ENCODE measurements at places on chromosomes 2 and 18.
A peak's percentile ranks its signal among the peaks of the same experiment; 100 is the strongest.

- no peak for DNase-seq
Observed at GRCh38 chr2:137928547-137929518, 35.4 kb upstream of the HNMT start.

- no peak for DNase-seq
Observed at GRCh38 chr18:49839012-49839411, 25.7 kb upstream of the ACAA2 start.

DNA sequence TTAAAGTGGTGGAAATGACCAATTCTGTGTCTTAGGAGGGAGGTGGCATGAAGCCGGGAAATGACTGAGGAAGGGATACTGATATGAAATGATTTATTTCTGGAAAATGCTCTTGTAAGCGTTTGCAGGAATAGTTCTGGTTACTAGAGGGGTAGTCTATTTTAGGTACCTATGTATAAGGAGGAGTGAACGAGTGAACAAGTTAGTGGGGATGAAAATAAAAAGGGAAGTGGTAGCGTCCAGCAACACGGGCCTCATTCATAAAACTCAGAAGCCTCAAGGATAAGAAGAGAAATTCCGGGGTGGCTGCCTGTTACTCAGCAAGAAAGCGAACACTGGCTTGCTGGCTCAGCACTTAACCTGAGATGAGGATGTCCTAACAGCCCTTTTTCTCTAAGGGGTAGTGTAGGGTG, 303.3 kb downstream of the NCKAP5 start:
- DNase-seq: no peak

DNA sequence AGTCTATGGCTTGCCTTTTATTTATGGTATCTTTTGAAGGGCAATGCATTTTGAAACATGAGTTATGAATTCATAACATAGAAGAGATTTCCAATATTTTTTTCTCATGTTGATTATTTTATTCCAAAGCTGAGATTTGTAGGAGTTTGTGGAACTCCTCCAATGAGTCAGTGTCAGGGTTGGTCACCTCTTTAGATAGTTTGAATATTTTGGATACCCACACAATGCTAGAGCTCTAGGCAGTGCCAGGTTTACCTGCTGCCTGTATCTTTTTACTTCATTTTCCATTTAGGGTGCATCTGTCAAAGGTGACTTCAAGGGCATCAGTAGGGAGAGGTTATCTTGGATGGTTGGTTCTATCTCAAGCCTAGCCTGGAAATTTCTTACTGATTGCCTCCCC, 152.7 kb downstream of the CERS6 start:
- no peak for DNase-seq

DNA sequence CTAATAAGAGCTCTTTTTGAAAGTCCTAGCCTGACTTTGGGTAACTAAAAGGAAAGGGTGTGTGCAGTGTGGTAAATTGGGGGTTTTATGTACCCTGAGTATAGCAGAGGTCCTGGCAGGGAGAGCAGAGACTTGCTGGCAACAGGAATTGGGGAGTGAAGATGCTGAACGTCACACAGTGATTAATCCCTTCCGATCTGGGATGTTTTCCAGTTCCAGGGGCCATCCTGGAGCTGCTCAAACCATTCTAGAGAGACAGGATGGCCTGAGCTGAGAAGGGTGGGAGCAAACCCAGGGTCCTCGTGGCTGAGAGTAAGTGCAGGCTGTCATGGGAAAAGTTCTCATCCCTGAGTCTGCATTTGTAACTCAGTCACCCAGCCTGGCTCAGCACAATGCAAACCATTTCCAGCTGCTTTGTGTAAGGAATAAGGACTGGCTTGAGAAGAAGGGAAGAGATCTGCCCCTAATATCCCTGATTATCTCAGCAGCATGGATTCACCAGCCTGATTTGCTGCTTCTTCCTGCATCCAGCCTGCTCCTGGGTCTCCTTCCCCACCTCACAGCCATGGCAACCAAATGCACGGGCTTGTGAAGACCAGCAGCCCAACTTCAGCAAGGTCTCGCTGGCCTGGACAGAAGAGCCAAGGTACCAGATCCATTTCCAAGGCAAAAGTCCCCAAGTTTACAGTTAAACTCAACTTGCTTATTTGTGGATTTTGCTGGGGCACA, 47.1 kb upstream of the CELF4 start:
- no peak for DNase-seq

GRCh38 chr18:79819968-79820351, 22.2 kb downstream of the KCNG2 start:
- no peak for DNase-seq

- DNase-seq: no peak
Observed at GRCh38 chr2:45137966-45138695, 128.9 kb upstream of the SIX2 start.

GRCh38 chr2:235204948-235205347, 253.1 kb downstream of the SH3BP4 start:
- no peak for DNase-seq

DNA sequence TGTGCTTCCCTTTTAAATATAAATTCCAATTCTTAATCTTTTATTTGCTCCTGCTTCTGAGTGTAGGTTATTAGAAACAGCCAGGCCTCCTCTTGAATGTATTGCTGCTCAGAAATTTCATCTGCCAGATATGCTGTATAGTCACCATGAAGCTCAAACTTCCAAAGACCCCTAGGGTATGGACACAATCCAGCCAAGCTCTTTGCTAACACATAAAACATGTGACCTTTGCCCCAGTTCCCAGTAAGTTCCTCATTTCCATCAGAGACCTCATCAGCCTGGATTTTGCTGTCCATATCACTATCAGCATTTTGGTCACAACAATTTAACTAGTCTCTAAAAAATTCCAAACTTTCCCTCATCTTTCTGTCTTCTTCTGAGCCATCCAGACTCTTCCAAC, 75.2 kb downstream of the MAP2 start:
- DNase-seq: no peak

DNA sequence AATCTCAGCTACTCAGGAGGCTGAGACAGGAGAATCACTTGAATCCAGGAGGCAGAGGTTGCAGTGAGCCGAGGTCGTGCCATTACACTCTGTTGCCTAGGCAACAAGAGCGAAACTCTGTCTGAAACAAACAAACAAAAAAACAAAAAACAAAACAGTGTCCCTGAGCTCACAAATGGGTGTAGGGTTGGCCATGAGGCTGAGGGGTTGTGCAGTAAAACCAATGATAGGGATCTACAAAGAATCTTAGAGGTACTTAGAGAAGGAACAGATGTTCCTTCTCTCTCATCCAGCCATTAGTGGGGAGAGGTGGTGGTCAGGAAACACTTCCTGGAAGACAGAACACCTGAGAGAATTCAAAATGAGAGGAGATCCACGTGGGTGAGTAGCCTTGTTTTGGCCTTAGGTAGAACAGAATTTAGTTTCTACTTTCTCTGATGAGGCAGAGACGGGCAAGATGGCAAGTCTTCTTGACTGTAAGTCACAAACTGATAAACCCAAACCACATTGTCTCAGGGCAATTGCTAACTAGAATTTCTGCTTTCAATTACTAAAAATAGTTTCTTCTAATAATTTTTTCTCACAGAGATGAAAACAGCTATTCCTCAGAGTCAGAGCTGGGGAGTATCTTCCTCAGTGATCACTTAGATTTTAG, 61.5 kb upstream of the PPM1B start:
- DNase-seq: no peak

DNA sequence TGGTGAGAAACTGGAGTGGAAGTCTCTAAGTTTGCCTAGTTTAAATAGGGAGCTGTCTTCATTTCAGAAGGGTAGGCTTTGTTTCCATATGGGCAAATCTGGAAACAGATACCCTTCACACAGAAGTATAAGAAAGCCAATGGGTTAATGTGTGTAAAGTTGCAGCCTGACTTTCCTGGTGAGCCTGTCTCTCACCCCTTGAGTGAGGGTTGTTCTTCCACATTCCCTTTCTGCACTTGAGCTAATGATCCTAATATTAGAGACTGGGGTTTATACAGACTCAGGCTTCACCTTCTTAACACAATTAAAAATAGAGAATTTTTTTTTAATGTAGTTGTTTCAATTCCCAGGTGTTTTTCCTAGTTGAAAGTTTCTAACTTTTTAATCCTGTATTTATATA, 108.6 kb upstream of the EML6 start:
- DNase-seq: no peak

- DNase-seq: no peak
Observed at GRCh38 chr2:191910518-191910917, 63.6 kb upstream of the CAVIN2 start.

DNA sequence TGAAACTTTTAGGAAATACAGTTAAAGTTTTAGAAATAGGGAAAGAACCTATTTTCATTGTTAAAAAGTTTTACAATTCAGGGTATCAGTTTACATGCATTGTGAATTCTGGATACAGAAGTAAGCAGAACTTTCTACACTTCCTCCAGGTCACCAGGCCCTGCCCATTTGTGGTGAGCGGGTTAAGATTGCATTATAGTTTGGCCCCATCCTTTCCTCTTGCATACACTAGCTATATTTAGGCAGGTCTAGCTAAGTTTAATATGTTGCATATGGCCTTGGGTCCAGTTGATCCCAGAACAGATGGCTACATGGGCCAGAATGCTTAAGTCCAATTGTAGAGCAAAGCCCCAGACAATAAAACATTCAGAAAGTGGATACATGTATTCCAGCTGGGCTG, 4.8 kb downstream of the VWA3B start:
- DNase-seq: no peak

DNA sequence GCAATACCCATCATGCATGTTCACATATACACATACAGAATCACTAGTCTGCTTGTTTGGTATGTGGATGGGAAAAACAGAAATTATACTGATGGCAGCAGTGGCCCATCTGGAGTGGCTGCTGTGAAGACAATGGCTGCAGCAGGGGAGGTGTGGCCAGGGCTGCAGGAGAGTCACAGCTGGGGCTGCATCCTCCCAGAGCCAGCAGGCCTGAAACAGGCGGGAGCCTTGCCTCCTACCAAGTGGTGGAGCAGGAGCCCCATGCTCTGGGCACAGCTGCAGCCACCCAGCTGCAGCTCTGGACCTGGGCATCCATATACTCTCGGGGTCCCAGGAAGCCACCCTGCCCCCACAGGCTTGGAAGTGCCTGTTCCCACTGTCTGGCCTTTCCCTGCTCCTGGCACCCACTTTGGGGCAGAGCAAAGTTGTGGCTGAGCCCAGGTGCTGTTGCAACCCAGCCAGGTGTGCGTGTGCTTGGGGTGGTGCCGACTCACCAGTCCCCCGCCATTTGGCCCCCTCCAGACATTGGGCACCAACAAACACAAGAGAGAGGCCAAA, 136.6 kb downstream of the SPAG16 start:
- no peak for DNase-seq

DNA sequence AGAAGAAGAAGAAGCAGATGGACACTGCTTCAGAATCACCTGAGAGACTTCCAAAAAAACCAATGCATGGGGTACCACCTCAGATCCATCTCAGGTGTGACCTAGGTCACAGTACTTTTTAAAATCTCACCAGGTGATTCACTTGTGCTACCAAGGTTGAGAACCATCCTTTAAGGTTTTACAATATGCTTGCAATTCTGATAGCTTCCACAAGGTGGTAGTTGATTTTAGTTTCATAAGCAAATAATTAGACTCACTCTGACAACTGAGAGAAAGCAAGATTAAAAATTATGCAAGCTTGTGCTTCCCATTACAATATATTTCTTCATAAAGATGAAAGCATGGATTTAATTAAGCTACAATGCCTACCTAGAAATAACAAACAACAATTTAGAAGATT, 355.1 kb downstream of the EN1 start:
- DNase-seq: no peak

GRCh38 chr2:40155728-40156127, 296.2 kb downstream of the SLC8A1 start:
- DNase-seq: no peak

GRCh38 chr2:85753525-85754312, at the start of gene ATOH8:
Gene ATOH8, plus strand, starts transcription at chr2:85753991. Its CDS starts 199 bp downstream, at chr2:85754190.
- peak; percentile 69 for DNase-seq

DNA sequence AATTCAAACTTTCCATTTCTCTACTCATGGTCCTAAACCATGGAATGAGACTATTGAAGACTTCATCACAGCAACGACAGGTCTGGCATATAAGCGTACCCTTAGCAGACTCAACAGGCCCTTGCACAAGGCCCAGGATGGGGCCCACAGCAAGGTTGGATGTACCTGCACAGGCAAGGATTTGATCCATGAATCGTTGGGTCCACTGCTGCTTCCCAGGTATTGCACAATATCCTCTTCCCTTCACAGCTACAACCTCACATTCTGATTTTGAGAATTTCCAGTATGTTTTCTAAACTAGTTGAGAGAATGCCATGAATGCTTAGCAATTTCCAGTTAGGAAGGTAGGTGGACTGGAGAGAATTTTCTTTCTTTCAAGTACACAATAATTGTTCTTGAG, 515.8 kb downstream of the SUCLG1 start:
- no peak for DNase-seq

GRCh38 chr18:58967751-58968254, 103.1 kb downstream of the ZNF532 start:
- no peak for DNase-seq

GRCh38 chr2:215664847-215665525, 229.1 kb upstream of the FN1 start:
- DNase-seq: no peak

GRCh38 chr2:96146153-96146880, 1.1 kb upstream of the DUSP2 start:
- DNase-seq: peak; percentile 79

DNA sequence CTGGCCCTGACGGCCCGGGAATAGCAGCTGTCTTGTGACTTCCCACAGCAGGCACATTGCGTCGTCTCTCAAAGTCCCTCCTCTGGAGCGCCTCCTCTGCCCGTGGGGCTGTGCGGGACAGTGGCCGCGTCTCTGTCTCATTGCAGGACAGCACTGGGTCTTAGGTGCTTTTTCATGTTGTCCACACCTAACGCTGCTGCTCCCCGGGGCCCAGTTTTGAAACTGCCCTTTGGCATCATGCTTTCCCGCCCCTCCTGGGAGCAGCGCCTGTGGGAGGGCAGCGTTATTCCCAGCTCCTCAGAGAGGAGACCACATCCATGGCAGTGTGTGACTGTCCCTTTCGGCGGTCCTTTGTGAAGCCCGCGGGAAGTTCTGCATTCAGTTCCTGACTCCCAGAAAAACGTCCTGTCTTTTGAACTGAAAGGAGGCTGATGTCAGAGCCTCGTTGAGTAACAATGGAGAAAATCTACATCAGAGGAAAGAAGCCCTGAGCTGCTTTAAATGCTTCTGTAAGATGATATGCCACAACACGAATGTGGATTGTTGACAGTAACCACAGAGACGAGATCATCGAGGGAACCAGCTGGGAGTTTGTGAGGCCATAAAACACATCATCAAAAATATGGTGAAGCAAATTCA, 226.0 kb downstream of the FAM210A start:
- no peak for DNase-seq

- DNase-seq: no peak
Observed at GRCh38 chr2:15158100-15158499, 403.0 kb downstream of the NBAS start.

DNA sequence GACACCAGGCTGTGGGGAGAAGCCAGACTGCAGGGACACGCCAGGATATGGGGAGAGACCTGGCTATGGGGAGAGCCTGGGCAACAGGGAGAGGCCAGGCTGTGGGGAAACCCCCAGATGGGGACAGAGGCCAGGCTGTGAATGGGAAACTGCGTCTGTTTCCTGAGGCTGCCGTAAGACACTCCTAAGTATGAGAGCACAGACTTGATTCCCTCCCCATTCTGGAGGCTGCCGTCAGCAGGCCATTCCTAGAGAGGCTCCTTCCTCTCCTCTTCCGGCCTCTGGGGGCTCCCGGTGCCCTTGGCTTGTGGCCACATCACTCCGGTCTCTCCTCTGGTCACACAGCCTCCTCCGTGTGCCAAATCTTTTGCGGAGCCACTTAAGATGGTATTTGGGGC, 32.3 kb downstream of the ADI1 start:
- no peak for DNase-seq

All from DMS 273 treated with DMSO at 0.1 percent for 48 hours (cell line).